ENCODE measurements at places on chromosomes 1 and 21. TPM values are rescaled to one million over a fixed set of nuclear protein-coding genes. Genes with fewer than 3 reads are reported as not detected.

Gene A3GALT2
- 0.24 TPM for total RNA-seq

DNA sequence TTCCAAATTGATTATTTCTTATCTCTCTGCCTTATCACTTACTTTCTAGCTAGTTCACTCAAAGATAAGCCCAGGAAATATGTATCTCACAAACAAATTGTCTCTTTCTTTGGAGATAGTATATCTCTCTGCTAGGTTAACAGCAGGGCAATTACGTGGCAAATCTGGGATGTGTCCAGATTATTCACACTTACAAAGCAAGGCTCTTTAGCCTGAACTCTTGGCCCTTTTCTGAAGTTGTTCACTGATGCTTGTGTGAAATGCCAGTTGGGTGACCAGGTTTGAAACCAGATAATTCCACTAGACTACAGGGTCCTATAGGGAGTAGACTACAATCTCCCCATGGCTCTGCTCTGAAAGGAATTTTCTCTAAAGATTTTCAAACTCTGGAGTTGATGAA lies 30.8 kb upstream of the FAM78B start:
- no peak for DNase-seq

- DNase-seq = peak; percentile 86
These were observed 222.4 kb upstream of the B3GALT2 start for GRCh38 chr1:193408782-193409293.

Gene VASH2
- total RNA-seq = 3.3 TPM

Gene KRTAP19-1
- not detected for total RNA-seq

GRCh38 chr1:92953491-92953890 lies 7.8 kb downstream of the DIPK1A start:
- no peak for DNase-seq

Measured in posterior vena cava (tissue), 2 donors.